ENCODE measurements at places on chromosomes 12 and 14. TPM values are rescaled to one million over a fixed set of nuclear protein-coding genes. Genes with fewer than 3 reads are reported as not detected.

DNA sequence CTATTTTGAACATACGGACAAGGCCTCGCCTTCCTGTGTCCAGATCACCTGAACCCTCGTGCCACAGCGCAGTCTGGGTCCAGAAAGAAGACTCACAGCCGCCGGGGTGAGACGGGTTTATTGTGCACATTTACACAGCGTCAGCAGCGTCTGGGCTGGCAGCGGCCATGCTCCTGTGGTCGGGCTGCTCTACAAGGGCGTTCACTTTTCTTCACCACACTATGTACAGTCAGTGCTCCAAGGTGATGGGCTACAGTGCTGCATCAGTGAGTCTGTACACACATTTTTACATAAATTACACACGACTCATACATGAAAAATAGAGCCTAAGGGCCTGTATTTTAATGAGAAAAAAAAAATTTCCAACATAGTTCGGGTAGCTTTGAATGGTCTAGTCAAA is 18.0 kb downstream of the ZFYVE21 start:
- H3K27me3 ChIP-seq = no peaks in the 10 kb centered on the region
- H3K27ac ChIP-seq = no peak overlapping the region
- no peak overlapping the region for H3K4me3 ChIP-seq
- DNase-seq = no peak
- H3K36me3 ChIP-seq = peaks cover 44% of the 10 kb centered on the region

Gene DYNLL1
- 184 TPM for polyA plus RNA-seq

- H3K4me1 ChIP-seq = peaks cover 49% of the 10 kb centered on the region
- DNase-seq = peak; percentile 41
- peaks cover 31% of the 10 kb centered on the region for H3K27me3 ChIP-seq
- H3K36me3 ChIP-seq = no peaks in the 10 kb centered on the region
- H3K27ac ChIP-seq = no peak within 1 kb of the TSS
- peak within 1 kb of the TSS; percentile 53 for H3K4me3 ChIP-seq
Observed at GRCh38 chr14:54566410-54567223, at the start of gene SAMD4A. Gene SAMD4A, plus strand, starts transcription at chr14:54567128. Its CDS starts 789 bp downstream, at chr14:54567917.

Gene SLC7A8
- 0.11 TPM for polyA plus RNA-seq

GRCh38 chr14:20556500-20557211 is 4.2 kb downstream of the RNASE9 start:
- no peak overlapping the region for H3K27ac ChIP-seq
- H3K4me3 ChIP-seq = no peak overlapping the region
- peaks cover 9% of the 10 kb centered on the region for H3K4me1 ChIP-seq
- DNase-seq = peak; percentile 11

GRCh38 chr14:66709291-66709690 is 201.3 kb downstream of the GPHN start:
- H3K36me3 ChIP-seq = no peaks in the 10 kb centered on the region
- no peaks in the 10 kb centered on the region for H3K27me3 ChIP-seq
- no peak for DNase-seq
- no peaks in the 10 kb centered on the region for H3K4me1 ChIP-seq

Gene C12orf54
- polyA plus RNA-seq = not detected

Gene DLK1
- not detected for polyA plus RNA-seq

GRCh38 chr12:76704693-76705092 is 59.2 kb upstream of the ZDHHC17 start:
- peaks cover 23% of the 10 kb centered on the region for H3K4me1 ChIP-seq
- H3K4me3 ChIP-seq = no peak overlapping the region
- no peaks in the 10 kb centered on the region for H3K27me3 ChIP-seq
- DNase-seq = no peak
- no peaks in the 10 kb centered on the region for H3K36me3 ChIP-seq
- H3K27ac ChIP-seq = no peak overlapping the region

- H3K27ac ChIP-seq = no peak overlapping the region
- no peaks in the 10 kb centered on the region for H3K27me3 ChIP-seq
- no peak overlapping the region for H3K4me3 ChIP-seq
- DNase-seq = no peak
- H3K36me3 ChIP-seq = no peaks in the 10 kb centered on the region
Observed at GRCh38 chr12:107223821-107224220, 130.5 kb upstream of the CRY1 start.

DNA sequence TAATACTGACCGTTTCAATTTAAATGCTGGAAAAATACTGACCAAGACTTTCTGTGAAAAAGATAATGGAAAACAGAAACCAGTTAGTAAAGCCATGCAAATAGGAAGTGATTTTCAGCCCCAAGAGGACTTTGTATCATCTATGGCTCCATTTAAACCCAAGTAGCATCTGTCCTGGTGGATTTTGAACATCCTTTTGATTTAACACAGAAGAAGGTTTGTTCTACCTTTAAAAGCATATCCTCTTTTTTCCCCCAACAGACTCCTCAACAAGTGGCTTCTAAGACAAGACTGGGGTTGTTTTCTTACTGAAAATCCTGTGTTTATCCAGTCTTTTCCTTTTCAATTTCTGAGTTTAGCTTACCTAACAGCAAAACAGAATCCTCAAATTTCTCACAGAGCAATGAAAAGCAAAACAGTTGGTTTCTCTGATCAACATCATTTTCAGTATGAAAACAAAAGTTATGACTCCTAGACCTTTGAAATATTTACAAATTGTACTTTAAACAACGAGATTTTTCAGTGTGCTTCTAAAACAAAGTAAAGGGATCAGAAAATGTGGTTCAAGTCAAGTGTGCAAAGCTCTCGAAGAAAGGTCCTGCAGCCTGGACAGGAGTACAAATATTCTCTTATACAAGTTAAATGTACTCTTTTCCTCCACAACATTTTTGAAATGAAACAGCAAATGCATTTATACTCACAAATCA is 2.9 kb downstream of the PHLDA1 start:
- H3K27ac ChIP-seq = no peak overlapping the region
- DNase-seq = no peak
- peaks cover 29% of the 10 kb centered on the region for H3K4me1 ChIP-seq
- H3K36me3 ChIP-seq = no peaks in the 10 kb centered on the region

Measured in CD14-positive monocyte (primary cell).